DMS153 (cell line): ENCODE measurements at places on chromosomes 2 and 18.

DNA sequence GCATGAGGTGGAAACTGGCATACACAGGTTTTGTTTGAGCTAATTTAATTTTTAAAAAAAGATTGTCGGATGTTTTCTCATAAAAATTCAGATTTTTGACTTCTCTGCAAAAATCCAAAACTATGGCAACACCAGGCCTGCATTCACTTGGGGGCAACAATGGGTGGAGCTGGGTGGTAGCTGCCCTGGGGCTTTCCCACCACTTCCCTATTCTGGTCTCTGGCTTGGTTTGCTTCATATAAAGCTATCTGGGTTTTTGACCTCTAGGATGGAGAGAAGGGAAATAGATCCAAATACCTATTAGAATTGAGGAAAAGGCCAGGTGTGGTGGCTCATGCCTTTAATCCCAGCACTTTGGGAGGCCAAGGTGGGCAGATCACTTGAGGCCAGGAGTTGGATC, 5.5 kb upstream of the CYP27A1 start:
- no peak for DNase-seq

DNA sequence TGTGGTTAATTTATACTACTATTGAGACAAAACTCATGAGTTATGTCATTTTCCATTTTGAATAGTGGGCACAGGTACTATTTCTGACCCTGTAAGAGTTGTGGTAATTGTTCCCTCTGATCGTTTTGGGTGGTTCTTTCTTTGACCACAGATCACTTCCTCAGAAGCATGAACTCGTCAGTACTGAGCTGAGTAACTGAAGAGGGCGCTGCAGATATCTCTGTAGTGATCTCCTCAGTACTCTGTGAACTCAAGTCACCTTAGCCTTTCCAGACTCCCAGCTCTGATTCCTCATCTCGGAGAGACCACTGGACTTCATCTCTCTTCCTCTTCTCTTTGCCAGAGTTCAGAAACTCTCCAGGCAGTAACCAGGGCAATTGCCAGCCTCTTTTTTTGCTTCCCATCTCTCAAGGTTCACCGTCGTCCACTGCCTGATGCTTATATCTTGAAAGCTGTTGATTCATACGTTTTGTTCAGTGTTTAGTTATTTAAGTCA, 9.4 kb upstream of the IL1RL1 start:
- no peak for DNase-seq

- no peak for DNase-seq
Observed at GRCh38 chr2:216299588-216299987, 72.7 kb downstream of the MARCHF4 start.

DNA sequence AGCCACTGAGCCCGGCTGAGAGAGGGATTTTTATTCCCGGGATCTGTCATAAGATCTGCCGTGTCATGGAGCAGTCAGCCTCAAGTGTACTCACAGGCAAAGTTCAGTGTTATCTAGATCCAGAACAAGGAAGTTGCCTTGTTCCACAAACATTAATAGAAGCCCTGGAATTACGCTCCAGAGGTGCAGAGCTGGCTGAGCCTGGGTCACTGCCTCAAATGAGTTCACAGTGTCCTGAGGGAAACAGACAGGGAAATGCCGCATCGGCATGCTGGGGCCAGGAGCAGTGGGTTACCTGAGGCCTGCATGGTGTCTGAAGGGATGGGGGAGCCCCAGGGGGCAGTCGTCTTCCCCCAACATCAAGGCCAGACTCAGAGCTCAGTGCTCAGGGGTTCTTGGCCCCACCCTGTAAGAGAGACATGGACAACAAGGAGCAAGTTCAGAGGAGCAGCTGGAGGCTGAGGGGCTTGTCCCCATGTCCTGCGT, 42.7 kb upstream of the ODC1 start:
- DNase-seq, result no peak
